ENCODE measurements at places on chromosomes 2 and 18.

GRCh38 chr2:2291500-2292260 lies 39.4 kb downstream of the MYT1L start:
- DNase-seq: peak; percentile 7

- no peak for DNase-seq
Measured at GRCh38 chr2:155982135-155982534, 350.4 kb downstream of the NR4A2 start.

- DNase-seq: no peak
Measured at GRCh38 chr18:28063271-28063761, 113.6 kb downstream of the CDH2 start.

DNA sequence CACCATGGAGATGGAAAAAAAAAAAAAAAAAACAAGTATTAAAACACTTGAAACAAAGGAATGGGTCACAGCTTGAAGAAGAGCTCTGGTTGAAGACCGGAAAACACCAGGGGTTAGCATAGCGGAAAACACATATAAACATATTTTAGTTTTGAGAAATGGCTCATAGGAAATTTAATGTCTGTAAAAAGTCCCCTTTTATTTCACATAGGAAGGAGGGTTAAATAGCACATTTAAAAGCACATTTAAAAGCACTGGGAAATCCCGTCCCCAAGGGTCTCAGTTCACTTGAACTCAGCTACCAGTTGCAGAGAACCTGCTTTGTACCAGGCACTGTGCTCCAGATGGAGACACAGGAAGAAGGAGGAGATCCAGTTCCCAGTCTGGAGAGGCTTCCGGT lies 65.5 kb downstream of the KCNE4 start:
- no peak for DNase-seq

DNA sequence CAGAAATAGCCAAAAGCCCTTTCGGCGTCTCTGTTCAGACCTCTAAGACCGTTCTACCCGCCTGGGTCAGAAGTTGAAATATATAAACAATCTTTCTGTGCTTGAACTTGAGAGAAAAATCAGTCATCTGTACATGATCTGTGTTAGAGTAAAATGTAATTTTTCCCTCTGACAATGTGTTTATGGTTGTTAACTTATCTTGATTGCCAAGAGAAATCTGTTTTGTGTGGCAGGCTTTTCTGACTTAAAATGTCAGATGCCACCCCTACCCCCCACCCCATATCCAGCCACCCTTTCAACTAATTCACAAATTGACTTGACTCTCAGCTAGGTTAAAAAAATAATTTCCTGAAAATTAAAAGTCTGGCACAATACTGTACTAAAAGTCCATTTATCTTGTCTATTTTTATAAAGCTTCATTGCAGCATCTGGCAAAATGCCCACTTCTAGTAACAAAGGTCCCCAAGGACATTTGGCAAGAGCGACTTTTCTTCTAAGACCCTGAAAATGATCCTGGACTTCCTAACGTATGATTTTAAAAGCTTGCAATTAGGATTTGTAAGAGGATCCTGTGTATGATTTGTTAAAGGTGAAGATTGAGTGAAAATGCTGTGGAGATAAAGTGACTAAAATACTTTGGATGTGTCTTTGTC lies 304.2 kb downstream of the EPHA4 start:
- DNase-seq: no peak

DNA sequence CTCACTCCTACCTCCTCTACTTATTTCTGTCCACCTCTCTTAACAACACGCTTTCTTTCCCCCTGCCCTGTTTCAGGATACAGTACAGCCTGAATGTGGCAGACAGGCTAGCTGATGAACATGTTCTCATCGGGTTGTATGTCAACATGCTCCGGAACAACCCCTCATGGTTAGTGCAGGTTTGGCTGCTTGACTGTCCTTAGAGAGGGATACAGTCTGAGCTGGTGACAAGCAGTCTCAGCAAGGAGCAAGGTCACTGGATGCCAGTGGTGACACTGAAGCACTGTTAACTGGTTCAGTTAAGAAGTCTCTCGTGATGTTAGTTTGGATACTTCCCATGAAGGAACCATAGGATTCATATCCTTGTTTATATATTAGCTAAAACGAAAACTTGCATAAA lies 128.6 kb downstream of the DTNA start:
- DNase-seq: no peak

GRCh38 chr2:29618024-29618423 lies 303.4 kb downstream of the ALK start:
- DNase-seq: no peak

GRCh38 chr2:56127010-56127409 lies 56.8 kb upstream of the CCDC85A start:
- no peak for DNase-seq

- no peak for DNase-seq
Measured at GRCh38 chr2:134333646-134334189, 79.8 kb downstream of the MGAT5 start.

- DNase-seq: no peak
Measured at GRCh38 chr2:147589127-147589526, 255.7 kb upstream of the ACVR2A start.

GRCh38 chr2:38093527-38094165 lies 17.7 kb upstream of the CYP1B1 start:
- no peak for DNase-seq

- DNase-seq: no peak
Measured at GRCh38 chr18:70005580-70005979, 57.9 kb upstream of the CD226 start.

GRCh38 chr2:168679081-168679480 lies 123.4 kb upstream of the NOSTRIN start:
- no peak for DNase-seq

- no peak for DNase-seq
Measured at GRCh38 chr2:37472959-37473358, 128.5 kb downstream of the QPCT start.

GRCh38 chr18:14921031-14921430 lies 173.1 kb downstream of the ANKRD30B start:
- no peak for DNase-seq

DNA sequence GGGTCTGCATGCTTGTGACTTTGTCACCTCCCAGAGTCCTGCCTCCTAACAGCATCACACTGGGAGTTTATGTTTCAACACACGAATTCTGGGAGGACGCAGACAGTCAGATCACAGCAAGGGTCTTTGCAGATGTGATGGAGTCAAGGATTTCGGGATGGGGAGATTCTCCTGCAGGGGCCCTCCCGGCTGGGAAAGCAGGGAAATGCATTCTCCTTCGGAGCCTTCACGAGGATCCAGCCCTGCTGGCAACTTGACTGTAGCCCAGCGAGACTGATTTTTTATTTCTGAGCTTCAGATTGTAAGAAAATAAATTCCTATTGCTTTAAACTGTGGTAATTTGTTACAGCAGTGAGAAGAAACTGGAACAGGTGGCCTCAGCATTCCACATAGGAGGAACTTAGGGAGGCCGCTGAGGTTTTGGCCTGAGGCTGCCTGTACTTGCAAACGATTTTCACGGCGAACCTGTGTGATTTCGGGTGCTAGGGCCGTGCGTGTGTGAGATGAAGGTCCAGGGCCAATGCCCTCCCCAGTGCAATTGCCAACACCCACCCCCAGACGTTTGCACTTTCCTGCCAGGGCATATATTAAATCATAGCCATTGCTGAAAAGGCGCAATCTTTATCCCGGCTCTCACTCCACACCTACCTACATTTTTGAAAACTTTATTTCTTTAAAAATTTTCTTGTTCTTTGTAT lies 79.8 kb downstream of the ASB1 start:
- DNase-seq: no peak

- no peak for DNase-seq
Measured at GRCh38 chr2:111975053-111975552, 76.7 kb downstream of the MERTK start.

DNA sequence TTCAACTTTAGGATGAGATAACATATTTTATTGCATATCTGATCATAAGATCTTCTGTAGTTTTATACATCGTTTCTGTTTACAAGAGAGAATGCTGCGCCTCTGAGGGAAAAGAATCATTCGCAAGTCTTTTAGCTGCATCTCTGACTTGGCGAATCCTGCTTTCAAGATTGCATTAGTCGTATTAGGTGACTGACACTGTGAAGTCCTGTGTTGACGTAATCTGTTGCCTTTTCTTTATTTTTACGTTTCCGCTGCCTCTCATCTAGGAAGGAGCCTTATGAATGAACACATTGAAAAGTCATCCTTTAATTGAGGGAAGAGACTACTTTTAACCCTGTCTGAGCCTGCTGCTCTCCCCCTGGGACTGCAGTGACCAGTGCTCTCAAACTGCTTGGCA lies 101.5 kb downstream of the LDLRAD4 start:
- no peak for DNase-seq

DNA sequence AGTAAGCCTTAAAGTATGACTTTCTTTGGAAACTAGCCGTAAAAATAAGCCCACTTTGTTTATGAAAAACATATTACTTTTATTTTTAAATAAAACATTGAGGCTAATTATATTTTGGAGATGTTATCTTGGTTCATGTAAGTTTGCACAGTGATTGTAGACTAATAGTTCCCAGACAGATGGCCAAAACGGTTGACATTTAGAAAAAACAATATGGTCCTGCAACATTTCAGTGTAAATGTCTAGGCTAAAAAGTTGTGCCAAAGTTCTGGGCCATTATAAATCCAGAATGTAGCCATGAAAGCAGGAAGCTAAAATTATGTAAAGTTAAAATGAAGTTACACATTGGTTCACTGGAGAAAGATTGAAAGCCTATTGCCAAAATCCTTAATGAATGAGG lies 43.6 kb downstream of the SLC5A7 start:
- no peak for DNase-seq

- peak; percentile 27 for DNase-seq
Measured at GRCh38 chr2:215931256-215931903, 82.0 kb downstream of the MREG start.

GRCh38 chr2:189440644-189440946 lies 679 bp upstream of the WDR75 start:
- no peak for DNase-seq

DNA sequence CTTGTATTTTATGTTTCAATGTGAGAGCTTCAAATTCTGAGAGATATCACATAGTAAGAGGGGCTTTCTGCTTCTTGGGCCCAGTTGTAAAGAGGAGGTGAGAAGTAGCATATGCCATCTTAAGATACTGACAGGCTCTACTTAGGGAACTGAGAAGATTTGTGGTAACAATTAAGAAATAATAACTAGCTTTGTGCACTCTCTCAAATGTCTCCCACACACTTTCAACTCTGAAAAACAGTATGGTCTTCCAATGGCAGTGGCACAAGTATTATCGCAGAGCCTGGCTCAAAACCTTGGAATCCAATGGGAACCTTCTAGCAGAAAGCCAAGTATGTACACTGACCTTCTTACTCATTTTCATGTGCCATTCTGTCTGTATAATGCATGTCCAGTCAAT lies 80.3 kb upstream of the FAM237A start:
- DNase-seq: no peak

DNA sequence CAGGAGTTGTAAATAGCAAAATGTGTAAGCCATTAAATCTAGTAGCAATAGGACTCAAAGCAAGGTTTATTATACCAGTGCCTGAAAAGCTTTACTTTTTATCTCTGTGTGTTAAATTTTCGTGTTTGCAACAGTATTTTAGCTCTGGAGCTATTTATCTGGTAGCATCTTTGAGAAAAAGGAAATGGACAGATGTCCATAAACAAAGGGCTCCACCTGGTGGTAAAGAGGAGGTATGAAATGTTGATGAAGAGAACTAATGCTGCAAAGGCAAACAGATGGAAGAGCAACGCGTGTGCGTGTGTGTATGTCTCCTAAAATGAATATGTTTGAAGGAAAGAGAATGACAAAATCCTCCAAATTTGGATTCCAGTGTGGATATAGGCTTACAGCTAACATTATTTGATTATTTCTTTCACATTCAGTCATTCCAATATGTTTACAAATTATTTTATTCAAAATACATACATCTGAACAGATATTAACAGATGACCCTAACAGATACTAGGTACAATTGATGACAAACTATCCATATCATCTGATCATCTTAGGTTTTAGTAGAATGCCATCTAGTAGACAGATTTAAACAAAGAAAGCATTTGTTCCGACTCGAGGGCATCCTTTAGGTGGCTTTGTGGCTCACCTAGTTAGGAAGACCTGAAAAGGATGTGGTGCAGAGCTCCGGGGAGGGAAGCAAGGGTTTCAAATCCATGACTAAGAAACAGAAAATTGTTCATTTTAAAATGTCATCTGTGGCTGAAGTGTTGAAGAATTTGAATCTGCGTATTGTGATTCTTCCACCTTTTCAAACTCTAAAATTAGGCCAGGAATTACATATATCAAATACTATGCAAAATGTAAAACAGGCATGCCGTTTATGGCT lies 383.3 kb downstream of the MTX2 start:
- no peak for DNase-seq

DNA sequence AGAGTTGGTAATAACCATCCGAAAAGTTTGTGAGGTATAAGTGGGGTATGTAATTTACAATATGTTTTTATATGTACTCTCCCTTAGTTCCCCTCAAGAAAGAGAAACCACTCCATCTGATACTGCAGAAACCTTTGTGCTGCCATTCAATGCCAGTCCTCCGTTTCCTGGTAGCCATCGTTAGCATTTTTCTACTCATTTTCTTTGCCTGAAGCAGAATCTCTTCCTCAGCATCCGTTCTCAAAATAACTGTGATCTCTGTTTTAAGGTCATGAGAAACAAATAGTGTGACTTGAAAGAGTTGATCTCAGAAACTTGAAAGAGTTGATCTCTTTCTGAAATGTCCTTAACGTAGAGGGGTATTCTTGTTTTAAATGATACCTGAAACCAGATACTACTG lies 996 bp downstream of the PTCD3 start:
- DNase-seq: no peak

- DNase-seq: no peak
Measured at GRCh38 chr2:144252694-144253093, 267.2 kb downstream of the ZEB2 start.

GRCh38 chr2:152823905-152824304 lies 105.5 kb downstream of the ARL6IP6 start:
- DNase-seq: no peak

DNA sequence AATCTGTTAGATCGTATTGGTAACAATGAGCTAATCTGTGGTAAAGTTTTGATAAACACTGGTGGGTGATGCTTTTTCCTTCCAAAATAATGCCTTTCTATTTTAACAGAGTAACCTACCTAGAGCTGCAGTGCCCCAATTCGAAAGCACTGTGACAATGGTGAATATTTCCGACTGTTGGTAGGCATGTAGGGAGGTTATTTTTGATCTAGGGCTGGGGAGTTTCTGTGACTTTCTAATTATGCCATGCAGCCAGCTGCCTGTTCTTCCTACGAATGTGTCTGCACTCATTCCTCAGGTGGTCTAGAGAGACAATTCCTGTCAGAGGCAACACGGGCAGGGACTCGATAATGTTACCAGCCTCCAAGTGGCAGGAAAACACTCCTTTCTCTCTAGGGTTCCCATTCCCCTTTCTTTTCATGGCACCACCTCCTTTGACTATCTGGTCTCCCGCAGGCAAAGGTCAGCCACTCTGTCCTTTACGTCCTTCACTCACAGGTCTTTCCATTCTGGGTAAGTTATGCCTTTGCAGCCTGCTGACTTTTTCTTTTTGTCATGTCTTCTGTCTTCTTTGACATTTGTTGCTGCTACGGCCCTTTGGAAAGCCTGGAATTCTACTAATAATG lies 167.2 kb upstream of the MGAT5 start:
- no peak for DNase-seq

Data from HuH-7.5 (cell line).